Activated CD4-positive, alpha-beta T cell treated with anti-CD3 and anti-CD28 coated beads for 1 hour (primary cell): ENCODE measurements at places on chromosomes 7 and 10.

DNA sequence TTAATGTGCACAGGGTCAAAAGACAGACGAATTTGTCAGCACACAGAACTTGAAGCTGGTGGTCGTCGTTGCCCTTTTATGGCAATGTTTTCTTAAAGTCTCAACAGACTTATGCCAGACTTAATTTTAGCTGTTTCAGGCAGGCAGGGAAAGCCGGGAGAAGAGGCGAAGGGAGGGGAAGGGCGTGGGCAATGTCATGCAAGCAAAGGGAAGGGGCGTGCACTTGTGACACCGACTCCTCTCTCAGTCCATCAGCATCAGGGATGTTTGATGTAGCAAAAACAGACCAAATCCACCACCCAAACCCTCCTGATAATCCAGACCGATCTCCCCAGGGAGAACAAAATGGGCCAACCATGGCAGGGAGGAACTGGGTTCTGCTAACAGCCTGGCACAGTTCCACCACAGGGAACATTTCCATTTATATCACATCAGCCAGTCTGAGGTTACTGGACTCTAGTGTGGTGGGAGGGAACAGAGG is 118.1 kb upstream of the RHEB start:
- no peak for DNase-seq

DNA sequence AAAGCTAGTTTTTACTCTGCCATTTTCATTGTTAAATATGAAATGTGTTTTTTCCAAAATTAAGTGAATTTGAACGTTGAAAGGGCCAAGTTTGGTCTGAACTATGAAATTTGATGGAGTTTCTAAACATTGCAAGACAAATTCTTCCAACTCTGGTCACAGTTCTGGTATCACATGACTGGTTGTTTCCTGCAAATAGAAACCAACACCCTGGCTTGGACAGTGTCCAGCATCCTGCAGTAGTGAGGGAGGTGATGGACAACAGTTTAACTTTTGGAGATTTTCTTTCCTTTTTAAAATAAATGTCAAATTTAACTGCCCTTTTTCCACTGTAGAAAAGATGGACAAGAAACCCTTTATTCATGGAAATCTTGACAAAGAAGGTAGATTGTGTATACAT is 54.8 kb upstream of the AGBL3 start:
- no peak for DNase-seq

DNA sequence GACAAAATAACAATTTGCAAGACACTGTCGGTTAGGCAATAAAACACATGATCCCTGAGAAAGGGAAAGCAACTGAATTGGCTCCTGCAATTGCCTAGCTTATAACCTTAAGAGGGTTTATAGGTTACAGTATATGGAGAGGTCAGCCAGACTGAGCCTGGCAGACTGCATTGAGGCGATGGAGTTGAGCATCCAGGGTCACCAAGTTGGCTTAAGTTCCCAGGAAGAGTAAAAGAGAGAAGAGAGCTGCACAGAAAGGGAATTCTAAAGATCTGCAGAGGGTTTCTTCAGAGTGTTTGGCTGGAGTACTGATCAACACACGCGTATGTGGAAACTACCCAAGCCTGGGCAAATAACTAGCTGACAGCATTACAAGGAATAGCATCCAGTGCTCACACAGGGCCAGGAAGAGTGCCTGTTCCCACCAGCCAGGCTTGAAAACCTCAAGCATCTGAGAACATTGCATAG is 11.2 kb downstream of the ANKMY2 start:
- DNase-seq, result no peak

- no peak for DNase-seq
Observed at GRCh38 chr7:18395868-18396267, 99.7 kb upstream of the HDAC9 start.

DNA sequence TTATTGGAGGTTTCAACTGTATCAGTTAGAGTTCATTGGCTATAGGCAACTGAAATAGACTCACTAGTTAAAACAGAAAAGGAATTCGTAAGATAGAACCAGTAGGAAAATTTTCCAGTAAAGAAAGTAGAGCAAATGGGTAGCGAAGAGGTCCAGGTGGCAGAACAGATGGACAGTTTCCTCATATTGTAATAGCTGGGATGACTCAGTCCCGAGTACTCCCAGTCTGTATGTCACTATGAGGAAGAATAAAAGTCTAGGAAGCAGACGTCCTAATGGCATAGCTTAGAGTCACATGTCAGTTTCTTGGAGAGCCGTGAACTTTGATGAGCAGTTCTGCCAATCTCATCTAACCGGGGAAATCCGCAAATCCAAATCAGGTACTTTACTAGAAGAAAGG is 95.3 kb downstream of the RNF32 start:
- DNase-seq, result no peak

GRCh38 chr7:3028071-3028757 is 15.5 kb downstream of the CARD11 start:
- DNase-seq, result peak; percentile 16

DNA sequence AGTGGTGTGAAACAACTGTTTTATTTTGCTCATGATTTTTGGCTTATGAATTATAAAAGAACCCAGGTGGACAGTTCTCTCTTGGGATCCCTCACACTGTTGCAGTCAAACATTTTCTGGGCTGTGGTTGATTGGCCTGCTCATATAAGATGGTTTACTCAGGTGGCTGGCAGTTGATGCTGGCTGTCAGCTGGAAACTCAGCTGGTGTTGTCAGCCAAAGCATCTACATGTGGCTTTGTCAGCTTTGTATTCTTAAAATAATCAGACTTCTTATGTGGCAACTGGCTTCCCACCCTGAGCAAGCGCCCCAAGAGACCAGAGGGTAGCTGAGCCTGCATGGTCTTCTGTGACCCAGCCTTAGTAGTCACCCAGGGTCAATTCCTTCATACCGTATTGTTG is 534.7 kb downstream of the NRG3 start:
- DNase-seq, result no peak

GRCh38 chr10:103428989-103429643 is 23.1 kb downstream of the CALHM2 start:
- no peak for DNase-seq

- no peak for DNase-seq
Observed at GRCh38 chr7:132386201-132386681, 190.0 kb downstream of the PLXNA4 start.

DNA sequence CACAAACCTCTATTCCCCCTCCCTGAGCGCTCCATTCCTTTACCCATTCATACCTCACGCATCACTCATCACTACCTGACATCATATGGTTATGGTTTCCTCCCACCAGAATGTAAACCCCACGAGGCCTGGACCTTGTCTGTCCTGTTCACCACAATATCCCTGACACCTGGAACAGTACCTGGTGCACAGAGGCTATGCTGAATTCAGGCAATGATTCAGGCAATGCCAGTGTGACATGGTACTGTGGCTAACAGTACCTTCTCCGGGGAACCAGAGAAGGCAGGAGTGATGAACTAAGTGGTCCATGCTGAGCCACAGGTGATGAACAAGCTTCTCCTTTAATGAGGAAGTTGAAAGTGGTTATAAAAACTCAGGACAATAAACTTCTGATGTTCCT is 202.5 kb upstream of the PLXNA4 start:
- no peak for DNase-seq

GRCh38 chr7:81272176-81272575 is 353.3 kb upstream of the SEMA3C start:
- no peak for DNase-seq

DNA sequence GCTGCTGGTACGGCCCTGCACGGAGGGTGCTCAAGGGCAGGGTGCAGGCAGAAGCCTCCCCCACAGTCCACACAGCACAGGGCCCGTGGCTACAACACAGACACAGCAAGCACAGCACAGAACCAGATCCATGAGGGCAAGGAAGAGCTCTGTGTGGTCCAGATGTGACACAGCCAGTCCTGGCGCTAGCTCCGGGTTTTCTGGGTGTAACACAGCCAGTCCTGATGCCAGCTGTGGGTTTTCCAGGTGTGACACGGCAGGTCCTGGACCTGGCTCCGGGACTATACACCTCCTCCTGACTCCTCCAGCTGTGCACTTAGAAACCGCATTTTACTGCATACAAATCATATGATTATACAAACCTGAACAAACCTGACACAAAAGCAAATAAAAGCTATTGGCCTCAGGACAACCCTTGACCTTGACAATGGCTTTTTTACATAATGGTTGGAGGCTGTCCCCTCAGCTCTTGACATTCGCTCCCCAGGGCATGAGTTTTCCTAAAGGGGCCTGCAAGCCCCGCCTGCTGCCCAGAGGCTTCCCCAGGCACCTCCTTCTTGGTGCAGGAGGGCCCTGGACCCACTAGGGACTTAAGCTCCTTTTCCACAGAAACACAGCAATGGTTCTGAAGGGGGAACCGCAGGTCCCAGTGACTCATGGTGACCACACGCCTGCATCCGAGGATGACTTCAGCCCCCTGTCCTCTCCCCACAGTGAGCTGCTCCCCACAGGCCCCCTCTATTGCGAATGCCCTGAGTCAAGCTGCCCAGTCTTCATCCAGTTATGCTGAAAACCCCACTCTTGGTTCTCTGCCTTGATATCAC is 209.6 kb downstream of the PTPRN2 start:
- DNase-seq, result no peak

DNA sequence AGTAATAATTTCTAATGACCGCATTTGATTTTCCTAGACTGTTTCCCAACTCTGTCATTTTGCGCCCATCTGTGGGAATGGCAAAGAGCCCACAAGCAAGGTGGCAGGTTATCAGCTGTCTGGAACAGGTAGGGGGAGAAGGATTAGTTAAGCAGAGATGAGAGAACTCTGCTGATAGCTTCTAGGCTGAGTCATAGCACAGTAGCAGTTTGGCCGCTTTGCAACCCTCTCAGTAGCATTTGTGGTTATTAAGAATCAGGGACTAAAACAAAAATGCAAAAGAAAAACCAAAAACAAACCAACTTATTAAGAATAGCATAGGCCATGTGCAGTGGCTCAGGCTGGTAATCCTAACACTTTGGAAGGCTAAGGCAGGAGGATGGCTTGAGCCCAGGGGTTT is 602.7 kb upstream of the SORCS1 start:
- DNase-seq, result no peak

DNA sequence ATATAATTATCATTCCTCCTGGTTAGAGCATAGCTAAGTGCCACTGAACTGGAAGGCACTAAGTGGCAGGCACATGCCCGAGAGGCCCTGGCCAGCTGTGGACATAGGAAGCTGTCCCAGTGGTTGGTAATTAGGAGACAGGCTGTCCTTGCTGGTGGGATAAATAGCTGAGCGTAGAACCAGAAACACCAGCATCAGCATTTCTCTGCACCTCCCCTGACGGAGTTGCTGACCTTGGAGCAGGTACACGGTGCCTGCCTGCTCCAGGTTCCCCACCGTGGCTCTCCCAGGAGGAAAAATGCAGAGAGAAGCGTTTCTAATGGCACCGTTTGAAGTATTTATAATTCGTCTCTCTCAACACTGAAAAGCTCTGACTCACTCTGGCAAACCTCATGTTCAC is 5.6 kb upstream of the ABLIM1 start:
- DNase-seq, result no peak

DNA sequence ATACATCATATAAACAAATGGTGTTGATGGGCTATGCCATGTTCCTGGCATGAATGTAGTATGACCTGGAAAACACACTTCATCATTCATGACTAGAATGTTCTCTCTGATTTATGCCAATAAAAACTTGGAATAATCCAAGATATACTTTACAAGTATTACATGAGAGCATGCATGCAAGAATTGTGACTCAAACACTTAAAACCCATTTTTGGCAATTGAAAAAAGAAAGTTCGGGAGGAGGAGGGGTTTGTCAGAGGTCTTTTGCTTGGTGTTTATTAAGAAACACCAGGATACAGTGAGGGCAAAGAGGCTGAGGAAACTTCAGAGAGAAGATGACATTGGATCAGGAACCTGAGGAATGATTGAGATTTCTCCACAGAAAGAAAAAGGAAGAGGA is 10.2 kb upstream of the CUL1 start:
- DNase-seq, result no peak

DNA sequence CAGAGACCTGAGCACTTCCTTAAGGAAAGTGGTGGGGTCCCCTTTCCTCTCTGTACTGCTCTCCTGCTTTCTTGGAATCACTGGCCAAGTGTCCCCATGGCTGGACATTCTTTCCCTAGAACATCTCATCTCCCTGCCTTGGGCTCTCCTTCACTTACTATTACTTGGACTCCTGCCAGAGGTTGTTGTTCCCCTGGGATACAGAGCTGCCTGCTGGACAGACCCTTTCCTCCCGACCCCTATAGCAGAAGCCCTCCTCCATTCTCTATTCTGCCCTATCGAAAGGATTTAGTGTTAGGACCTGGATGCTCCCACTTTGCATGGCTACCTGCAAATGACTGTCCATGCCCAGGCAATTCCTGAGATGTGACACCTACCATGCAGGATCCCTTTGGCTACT is 164.3 kb upstream of the PODXL start:
- no peak for DNase-seq

DNA sequence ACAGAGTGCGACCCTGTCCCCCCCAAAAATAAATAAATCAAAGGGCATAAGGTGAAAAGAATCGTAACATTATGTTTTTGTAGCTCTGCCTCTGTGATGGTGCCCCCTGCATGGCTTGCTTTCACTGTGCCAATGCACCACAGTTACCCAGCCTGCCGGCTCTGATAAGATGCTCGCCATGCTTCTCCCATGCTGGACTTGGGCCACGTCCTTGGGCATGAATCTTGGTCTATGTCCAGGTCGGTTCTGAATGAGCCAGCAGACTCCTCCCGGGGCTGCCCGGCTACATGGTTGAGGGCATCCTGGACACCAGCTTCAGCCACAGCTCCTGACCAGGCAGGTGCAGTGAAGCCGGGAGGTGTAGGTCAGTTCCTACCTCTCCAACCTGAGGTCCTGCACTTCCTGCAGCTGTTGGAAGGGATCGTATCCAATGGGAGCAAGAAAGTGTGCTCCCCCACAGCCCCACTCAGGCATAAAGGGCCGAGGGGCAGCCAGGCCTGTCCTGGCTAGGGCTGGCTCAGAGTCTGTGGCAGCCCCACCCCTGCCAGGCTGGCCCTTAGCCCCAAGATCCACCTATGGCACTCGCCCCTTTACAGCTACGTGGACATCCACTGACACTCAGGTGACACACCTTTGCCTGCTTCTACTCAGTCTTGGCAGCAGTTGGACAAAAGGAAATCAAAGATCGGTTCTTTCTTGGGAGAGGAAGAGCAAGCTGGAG is 34.1 kb downstream of the CHST3 start:
- no peak for DNase-seq

- no peak for DNase-seq
Observed at GRCh38 chr7:18515067-18515466, 19.5 kb downstream of the HDAC9 start.

- no peak for DNase-seq
Observed at GRCh38 chr7:83866582-83866981, 217.6 kb upstream of the SEMA3E start.
